Osteoblast (primary cell): ENCODE measurements at places on chromosomes 7 and 10. TPM values are rescaled to one million over a fixed set of nuclear protein-coding genes. Genes with fewer than 3 reads are reported as not detected.

DNA sequence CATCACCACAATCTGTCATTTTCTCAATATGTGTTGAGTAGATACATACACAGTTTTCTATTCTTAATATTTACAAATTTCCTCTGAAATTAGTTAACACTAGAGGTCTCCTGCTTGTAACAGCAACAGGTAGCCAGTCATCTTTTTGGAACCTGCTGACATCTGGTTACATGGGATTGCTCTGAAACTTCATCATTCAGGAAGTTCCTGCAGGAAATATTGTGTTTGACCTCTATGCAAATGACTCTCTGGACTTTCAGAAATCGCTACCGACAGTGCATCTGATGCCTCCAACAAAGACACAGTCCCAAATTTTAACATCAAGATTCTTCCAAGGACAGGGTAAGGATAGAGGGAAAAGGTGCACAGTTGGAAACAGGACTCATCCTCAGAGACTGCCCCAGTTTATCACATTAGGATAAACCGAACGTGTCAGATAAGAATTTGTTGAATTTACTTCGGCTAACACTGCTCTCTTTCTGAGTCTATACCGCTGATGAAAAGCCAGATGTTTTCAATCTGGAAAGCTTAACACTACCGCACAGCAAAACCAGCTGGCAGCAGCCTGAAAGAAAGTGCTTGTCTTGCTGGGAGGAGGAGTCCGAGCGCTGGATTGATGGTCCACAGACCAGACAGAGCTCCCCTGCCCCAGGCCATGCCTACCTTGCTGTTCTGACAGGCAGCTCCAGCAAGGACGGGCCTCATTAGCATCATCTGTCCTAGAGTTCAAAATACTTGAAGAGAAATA, 633.4 kb downstream of the PARD3 start:
- no peak for DNase-seq

- DNase-seq: no peak
These were observed 61.6 kb upstream of the ANKRD1 start for GRCh38 chr10:90982406-90983008.

GRCh38 chr10:81570878-81571794, 303.9 kb upstream of the NRG3 start:
- DNase-seq: peak; percentile 21

- no peak for DNase-seq
These were observed 12.8 kb downstream of the NOS3 start for GRCh38 chr7:151003572-151003971.

DNA sequence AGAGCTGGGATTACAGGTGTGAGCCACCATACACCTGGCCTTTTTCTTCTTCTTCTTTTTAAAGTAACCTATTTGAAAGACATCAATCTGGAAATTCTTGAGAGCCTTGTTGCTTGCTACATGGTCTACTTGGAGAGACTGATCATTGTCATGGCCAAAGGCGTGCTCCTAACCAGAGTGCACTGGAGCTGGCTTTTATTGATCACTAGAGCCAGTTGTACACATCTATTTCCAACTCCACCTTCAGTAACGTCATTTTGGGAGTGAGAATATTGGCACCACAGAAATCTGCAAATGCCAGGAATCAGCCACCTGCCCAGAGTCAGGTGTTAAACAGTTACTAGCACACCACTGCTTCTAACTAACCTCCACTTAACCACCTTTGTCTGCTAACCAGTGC, 735.1 kb downstream of the TYW1 start:
- DNase-seq: no peak

DNA sequence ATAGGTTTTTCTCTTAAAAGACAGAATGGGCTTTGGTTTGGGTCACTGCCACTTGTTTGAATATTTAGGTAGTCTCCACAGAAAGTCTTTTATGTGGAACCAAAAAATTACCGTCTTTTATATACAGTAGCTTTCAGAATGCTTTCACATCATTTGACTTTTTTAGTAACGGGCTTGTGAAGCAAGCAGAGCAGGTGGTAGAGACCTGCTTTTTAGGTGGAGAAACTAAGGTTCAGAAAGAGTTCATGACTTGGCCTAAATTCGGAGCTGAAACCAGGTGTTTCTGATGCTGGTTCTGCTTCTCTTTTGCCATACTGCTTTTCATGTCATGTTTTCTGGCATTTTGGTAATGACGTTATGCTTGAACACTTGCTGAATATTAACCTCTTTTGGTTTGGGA, 36.3 kb downstream of the GARS1 start:
- no peak for DNase-seq

DNA sequence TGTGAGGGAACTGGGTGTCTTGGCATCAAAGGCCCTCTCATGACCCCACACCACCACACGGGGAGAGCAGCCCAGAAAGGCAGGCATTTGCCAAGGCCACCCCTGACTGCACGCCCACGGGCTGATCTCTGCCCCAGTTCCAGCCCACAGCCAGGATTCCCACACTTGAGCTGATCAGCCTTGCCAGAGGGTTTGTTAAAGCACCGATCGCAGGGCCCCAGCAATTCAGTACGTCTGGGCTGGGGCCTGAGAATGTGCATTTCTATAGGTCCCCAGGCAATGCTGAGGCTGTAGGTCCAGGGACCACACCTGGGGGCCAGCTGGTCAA, 103.9 kb downstream of the TNS3 start:
- no peak for DNase-seq

The TMEM209 gene
- 19.9 and 20.0 TPM in 2 replicates for total RNA-seq

The PITRM1 gene
- total RNA-seq: 89.8 and 92.8 TPM in 2 replicates

The CYREN gene
- total RNA-seq: 29.8 and 35.5 TPM in 2 replicates

The KAZALD1 gene
- total RNA-seq: 26.4 and 30.1 TPM in 2 replicates
